Renal cortex interstitium (tissue), 15 donors: ENCODE measurements at places on chromosomes 1 and 21.

DNA sequence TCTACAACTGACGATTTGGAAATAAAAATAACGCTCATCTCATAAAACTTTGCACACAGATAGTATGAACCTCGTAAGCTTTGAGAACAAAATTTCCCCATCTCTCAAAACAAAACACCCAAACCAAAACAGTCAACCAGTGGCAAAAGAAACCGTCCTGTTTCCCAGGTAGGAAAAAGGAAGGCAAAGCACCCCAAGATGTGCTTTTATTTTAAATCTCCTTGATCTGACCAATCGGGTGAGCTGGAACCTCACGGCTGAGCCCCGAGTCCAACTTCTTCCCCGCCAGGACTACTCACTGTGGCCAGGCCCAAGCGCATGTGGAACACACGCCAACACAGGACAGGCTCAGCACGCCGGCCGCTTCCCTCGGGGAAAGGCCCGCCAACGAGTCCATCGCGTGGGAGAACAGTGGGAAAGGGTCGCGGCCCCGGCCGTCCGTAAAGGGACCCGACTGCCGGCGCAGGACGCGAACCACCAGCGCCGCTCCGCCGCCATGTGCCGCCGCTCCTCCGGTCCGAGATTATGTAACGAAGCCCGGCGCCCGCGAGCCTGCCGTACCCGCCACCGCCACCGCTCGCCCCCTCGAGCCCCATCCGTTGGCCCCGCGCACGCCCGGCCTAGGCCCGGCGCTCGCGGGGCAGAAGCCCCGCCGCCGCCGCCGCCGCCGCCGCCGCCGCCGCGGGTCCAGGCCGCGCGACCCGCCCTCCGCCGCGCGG lies 759 bp downstream of the AHCTF1 start:
- peak; percentile 34 for DNase-seq

- DNase-seq = no peak
Observed at GRCh38 chr1:49864581-49864980, 159.2 kb downstream of the AGBL4 start.

DNA sequence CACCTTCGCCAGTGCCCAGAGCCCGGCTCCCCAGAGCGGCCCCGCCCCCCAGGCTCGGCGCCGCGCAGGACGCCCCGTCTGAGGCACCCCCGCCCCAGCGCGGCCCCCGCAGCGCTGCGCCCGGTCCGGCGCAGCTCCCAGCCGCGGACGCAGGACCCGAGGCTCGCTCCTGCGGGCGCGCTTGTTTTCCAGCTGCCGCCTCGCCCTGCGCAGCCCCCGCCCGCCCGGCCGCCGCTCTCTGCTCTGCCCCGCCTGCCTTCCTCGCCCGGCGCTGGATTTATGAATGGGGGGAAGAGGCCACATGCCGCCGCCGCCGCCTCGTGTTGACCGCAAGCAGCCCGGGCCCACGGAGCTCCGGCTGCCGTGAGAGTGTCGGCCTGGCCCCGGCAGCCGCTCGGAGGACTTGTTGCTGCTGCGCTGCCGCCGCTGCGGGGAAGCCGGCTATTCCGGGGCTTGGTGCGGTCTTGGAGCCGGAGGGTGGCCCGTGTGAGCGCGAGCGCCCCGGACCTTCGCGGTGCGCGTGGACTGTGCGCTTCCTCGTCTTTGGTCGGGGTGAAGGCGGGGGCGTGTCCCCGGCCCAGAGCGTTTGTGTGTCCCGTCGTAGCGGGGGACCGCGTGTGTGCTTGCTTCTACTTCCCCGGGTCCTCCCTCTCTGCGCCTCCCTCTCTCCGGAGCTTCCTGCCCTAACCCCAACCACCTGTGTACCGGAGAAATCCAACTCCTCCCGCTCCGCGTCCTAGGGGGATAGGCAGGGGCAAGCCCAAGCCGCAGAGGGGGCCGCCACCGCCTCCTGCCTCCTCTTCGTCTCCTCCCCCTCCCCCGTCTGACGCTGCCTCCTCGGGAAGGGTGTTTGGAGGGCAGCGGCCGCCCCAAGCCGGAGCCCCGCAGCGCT lies 736 bp downstream of the KCNC4 start:
- no peak for DNase-seq

DNA sequence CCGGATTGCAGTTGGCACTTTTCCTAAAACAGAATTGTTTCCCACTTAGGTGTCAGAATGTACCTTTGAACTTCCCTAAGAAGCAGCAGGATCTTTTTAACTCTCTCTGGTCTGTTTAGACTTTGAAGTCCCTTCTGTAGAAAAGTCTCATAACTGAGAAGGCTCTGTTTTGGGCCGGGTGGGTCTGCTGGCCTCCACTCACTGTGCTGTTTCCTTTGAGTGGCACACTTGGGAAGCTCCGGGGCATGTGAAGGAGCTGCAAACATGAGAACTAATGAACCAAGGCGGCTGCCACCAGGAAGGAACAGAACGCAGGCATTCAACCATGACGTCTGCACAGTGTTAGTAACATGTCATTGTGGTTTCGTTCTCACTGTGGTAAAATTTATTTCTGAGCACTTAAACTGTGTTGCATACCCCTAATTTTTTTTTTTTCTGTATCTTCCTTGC lies 19.5 kb upstream of the NCMAP start:
- peak; percentile 72 for DNase-seq

DNA sequence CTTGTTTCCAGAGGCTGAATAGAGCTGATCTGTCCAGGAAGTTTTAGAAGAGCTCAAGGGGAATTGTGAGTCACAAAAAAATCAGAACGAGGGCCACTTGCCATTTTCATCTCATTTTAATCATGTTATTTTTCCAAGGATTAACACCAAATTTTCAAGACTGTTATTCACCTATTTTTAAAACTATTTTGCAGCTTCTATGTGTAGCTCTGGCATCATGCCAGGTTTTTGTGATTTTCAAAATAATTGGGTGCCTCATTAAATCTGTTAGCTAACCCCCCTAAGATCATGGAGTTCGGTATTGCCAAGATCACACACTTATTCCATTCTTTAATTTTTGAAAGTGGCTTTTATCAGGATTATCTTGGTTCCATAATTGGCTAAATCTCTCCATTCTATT lies 90.9 kb downstream of the RGS7 start:
- DNase-seq = no peak

DNA sequence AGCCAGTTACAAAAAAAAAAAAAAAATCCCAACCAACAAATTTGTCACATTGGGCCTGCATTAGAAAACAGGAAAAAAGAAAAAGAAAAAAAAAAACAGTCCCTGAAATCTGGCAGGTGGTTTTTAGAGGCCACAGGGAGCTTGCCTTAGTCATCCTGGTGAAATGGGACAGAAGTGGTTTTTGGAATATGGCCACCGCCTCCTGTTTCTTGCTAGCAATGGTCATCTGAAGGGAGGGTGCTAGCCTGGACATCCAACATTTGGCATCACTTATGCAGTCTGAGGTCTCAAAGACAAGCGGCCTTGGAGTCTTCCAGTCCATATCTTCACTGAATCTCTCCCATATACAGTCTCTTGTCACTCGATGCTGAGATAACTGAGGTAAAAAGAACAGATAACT lies 20.1 kb upstream of the NKAIN1 start:
- no peak for DNase-seq

DNA sequence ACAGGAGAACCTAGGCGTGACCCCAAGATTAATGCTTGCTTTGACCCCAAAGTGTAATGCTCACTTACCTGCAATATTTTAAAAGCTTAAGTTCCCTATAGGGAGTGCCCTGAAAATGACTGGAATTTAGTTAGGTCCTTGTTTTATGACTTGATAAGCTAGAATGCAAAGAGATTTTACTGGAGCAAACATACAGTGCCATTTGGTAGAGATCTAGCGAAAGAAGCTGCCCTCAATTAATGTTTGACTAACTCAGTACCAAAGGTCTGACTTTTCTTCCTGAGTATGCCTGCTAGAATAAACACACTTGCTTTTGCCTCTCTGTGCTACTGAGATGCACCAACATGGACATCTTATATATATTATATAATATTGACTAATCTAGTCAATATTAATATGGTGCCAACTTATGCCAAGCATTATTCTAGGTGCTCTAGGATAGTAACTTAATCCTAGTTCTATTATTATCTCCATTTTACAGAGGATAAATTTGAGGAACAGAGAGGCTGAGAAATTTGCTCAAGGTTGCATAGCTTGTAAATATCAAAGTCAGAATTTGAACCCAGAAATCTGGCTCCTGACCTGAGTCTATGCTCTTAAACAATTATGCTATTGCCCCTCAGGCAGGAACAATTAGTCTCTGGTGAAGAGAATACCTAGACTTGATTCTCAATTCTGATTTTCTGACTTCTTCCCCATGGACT lies 18.2 kb downstream of the S100A10 start:
- no peak for DNase-seq

DNA sequence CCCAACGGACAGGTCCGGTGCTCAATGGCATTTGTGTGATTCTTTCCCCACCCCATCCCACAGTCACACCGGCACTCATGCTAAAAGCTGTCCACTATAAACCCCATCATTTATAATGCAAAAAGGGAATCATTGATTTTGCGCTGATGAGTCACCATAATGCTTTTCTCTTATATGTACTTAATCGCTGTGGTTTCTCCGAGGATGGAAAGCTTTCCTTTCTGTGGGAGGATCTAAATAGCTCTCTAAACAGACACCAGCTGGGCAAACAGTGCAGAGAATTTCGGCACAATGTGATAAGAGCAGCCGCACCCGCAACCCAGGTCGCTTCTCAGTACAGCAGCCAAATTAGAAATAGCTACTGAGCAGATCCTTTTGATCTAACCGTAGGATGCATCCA lies 85.6 kb downstream of the SETD4 start:
- DNase-seq = no peak

- no peak for DNase-seq
Observed at GRCh38 chr1:228064741-228065542, 17.6 kb upstream of the ARF1 start.

GRCh38 chr1:158126425-158126824 lies 54.3 kb upstream of the CD1D start:
- DNase-seq = no peak

DNA sequence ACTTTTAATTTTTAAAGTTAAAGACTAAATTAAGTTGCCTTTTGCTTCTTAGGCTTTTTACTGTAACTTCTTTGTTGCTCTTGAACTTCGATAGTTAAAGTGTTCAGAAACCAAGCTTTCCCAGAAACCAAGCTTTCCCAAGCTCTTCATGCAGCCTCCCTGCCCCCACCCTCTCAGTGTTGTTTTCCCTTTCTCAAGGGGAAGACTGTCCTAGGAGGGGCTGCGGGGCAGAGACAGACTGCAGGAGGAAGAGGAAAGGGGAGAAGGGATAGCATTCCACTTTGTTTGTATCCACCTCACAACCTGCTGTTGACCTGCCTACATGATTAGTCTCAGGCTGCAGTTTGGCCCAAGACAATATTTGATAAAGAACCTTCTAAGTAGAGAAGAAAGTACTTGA lies 39.0 kb upstream of the DIPK1A start:
- no peak for DNase-seq
